ELF-1 (cell line): ENCODE measurements at places on chromosomes 5 and 9.
A peak's percentile ranks its signal among the peaks of the same experiment; 100 is the strongest.

DNA sequence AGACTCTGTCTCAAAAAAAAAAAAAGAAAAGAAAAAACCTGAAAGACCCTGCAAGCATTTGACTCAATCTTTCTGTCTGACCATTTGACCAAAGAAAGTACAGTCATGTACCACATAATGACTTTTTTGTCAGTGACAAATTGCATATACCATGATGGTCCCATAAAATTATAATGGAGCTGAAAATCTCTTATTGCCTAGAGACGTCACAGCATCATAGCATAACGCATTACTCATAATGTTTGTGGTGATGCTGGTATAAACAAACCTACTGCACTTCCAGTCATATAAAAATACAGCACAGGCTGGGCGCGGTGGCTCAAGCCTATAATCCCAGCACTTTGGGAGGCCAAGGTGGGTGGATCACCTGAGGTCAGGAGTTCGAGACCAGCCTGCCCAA, 10.5 kb downstream of the ECM2 start:
- DNase-seq: no peak

- DNase-seq: no peak
These were observed 32.2 kb downstream of the PRLR start for GRCh38 chr5:35198075-35198474.

GRCh38 chr5:52903142-52903541, 86.0 kb upstream of the ITGA2 start:
- no peak for DNase-seq

DNA sequence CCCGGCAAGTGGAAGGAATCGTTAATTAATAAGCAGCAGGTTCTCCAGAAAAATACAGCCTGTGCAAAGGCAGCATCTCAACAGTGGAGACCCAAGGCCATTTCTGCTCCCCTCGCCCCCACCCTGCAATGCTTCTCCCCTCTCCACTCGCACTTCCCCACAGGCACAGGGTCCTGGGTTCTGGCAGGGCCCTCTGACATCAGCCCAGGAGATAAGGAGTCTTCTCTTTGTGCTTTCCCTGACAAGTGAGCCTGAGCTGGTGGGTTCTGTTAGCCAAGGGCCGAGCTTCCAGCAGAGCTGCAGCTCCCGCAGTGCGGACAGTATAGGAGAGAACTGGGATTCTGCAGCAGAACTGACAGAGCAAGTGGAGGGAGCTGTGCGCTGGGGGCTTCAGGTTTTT, 257.5 kb downstream of the NSG2 start:
- DNase-seq: no peak

DNA sequence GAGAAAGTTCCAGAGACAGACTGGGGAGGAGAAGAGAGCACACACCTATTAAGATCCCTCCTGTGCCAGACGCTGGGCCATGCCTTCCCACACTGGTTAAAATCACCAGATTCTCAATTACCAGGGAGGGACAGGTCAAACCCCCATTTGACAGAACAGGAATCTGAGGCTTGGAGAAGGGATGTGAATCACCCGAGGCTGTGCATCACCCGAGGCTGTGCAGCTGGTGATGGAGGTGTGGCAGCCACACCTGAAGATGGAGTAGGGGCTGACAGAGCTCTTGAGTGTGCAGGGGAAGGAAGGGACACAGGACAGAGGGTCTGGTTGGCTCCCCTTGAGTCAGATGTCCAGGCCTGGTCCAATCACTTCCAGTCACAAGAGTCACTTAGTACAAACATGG, 70.6 kb downstream of the LMX1B start:
- DNase-seq: no peak

- DNase-seq: no peak
These were observed 63.9 kb downstream of the SHC3 start for GRCh38 chr9:89114741-89115140.

DNA sequence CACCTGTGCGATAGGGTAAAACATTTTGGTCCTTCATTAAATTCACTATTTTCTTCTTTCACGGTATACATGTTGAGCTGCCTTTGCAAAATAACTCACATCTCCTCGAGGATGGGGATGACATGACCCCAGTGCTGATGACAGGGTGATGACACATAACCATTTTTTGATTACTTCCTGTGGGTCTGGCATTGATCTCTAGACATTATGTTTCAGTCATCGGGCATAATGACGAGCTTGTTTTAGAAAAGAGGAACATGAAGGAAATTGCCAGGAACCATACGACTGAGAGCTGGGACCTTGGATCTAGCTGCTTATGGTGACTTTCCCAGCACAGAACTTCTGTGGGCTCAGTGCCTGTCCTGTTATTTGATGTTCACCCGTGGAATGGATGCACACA, 25.2 kb downstream of the COL5A1 start:
- no peak for DNase-seq

GRCh38 chr9:98097836-98098235, 21.2 kb downstream of the TRIM14 start:
- DNase-seq: no peak

- no peak for DNase-seq
These were observed 477.0 kb upstream of the RGMB start for GRCh38 chr5:98296426-98296825.

- no peak for DNase-seq
These were observed 54.3 kb downstream of the SLF1 start for GRCh38 chr5:94672746-94673145.

GRCh38 chr5:62942384-62942783, 363.8 kb downstream of the LRRC70 start:
- DNase-seq: no peak

- no peak for DNase-seq
These were observed 26.4 kb downstream of the ERAP1 start for GRCh38 chr5:96781031-96781971.

DNA sequence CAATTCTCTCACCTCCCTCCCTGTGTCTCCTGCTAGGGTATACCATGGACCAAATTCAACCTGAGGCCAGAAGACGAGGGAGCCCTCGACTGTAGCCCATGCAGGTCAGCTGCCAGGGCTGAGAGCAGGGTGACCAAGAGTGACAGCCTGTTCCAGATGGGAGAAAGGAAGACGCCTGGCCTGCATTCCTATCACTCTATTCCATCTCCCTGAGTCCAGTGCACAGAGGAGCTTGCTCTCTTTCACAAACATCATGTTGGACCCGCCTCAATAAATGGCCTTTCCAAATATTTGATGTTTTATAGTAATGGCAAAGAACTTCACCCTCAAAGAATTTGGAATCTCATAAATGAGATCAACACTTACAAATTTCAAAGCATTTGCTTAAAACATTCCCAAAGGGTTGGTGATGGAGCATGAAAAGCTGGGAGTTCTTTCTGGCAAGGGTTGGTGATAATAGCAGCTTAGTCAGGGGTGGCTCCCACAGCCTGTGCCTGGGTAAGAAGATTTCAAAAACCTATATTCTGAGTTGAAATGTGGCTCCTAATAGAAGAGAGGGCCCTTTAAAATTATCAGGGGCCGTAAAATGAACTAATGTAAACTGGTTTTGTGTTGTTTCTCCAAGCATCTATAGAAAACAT, 393.1 kb downstream of the EFNA5 start:
- no peak for DNase-seq

DNA sequence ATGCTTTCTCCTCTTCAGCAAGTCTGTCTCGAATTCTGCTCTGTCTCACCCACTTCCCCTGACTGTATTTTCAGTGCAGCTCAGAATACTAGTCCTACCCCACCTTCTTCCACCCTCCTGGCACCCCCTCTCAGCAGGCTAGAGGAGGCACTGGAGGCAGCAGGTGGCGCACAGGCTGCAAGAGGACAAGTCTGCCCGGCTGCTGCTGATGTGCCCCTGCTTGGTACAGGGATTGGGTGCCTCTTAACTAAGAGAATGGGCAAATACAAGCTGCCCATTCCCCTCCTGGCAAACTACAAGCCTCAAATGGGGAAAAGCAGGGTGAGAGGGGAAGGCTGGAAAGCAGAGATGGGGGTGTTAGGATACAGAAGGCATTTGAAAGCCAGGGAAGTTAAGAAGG, 5.1 kb downstream of the TLN1 start:
- no peak for DNase-seq

- DNase-seq: peak; percentile 40
These were observed 113.9 kb downstream of the DAB2IP start for GRCh38 chr9:121765021-121765950.

- DNase-seq: no peak
These were observed 91.8 kb upstream of the LARP1 start for GRCh38 chr5:154663424-154663823.

DNA sequence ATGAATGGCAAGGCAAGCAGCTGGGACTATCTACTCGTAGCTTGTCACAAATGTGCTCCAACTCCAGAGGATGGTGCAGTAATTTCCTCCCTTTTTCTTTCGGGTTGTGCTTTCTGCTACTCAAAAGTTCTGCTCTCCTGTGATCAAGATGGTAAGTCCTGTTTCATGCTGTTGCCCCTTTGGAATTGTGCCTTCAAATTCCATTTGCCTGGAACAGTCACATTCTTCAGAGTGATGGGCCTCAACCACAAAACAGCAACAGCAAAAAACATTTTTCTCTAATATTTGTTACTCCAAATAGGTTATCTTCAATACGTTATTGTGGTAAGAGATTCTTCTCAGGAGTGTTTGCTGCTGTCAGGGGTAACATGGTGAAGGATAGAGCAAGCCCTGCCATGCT, 209.3 kb downstream of the PALM2AKAP2 start:
- DNase-seq: no peak
